Stimulated activated naive CD4-positive, alpha-beta T cell (primary cell): ENCODE measurements at places on chromosomes 6 and 20.

- no peak for DNase-seq
Measured at GRCh38 chr20:39036851-39037250, 74.7 kb downstream of the DHX35 start.

GRCh38 chr6:20541382-20541781 lies 7.1 kb downstream of the CDKAL1 start:
- no peak for DNase-seq

DNA sequence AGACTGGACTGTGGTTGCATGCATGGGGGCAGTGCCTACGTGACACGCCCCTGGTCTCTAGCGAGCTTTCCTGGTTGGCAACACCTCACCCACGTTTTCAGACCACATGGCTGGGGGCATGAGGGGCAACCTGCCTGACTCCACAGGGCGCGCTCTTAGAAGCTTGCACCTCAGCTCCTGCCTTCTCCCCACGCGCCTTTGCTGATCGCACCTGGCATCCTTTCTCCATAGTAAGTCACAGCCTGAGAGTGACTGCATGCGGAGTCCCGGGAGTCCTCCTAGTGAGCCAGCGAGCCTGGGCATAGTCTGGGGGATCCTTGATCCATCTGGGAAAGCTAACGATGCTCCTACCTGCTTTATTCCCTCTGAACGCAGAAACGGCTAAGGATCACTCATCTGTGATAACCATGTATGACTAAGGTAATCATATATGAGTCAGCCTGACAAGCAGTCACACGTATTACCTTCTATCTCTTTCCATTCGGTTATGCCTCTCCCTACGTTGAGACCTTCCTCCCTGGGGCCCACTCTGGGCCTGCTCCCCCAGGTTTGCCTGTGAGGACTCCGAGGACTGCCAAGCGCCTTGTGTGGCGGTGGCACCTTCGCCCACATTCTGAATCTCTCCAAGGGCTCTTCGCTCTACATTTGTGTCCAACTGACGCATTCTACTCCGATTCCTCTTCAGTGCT lies 4.5 kb downstream of the TCFL5 start:
- no peak for DNase-seq

- no peak for DNase-seq
Measured at GRCh38 chr6:18342223-18342622, 44.9 kb upstream of the RNF144B start.

GRCh38 chr6:17225767-17226630 lies 55.2 kb upstream of the RBM24 start:
- DNase-seq, result no peak

GRCh38 chr6:6390849-6391602 lies 70.6 kb upstream of the F13A1 start:
- DNase-seq, result no peak

- DNase-seq, result no peak
Measured at GRCh38 chr6:163469459-163469985, 55.0 kb downstream of the QKI start.

DNA sequence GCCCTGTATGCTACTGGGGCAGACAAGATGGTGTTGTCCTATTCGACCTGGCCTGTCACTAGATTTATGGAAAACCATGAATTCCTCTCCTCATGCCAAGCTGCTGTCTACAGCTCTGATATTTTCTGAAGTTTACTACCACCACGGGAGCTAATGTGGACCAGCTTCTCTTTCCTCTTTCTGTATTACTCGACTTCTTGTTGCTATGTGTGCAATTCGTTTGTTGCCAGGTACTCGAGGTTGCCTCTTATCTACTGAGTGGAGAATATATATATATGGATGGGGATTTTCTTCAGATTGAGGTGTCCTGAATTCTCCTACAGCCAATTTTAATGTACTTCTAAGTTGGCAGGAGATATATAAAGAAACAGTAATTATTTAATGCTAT lies 34.7 kb downstream of the MAN1A1 start:
- DNase-seq, result no peak

GRCh38 chr6:131807321-131807643 lies 538 bp upstream of the ENPP1 start:
- DNase-seq, result no peak

GRCh38 chr6:75368151-75368779 lies 83.7 kb upstream of the TMEM30A start:
- DNase-seq, result no peak

GRCh38 chr6:163356324-163356723 lies 58.2 kb upstream of the QKI start:
- no peak for DNase-seq
